ENCODE measurements at places on chromosomes 7 and 10.
A peak's percentile ranks its signal among the peaks of the same experiment; 100 is the strongest.

- DNase-seq = no peak
Measured at GRCh38 chr7:13615679-13616078, 373.8 kb downstream of the ETV1 start.

DNA sequence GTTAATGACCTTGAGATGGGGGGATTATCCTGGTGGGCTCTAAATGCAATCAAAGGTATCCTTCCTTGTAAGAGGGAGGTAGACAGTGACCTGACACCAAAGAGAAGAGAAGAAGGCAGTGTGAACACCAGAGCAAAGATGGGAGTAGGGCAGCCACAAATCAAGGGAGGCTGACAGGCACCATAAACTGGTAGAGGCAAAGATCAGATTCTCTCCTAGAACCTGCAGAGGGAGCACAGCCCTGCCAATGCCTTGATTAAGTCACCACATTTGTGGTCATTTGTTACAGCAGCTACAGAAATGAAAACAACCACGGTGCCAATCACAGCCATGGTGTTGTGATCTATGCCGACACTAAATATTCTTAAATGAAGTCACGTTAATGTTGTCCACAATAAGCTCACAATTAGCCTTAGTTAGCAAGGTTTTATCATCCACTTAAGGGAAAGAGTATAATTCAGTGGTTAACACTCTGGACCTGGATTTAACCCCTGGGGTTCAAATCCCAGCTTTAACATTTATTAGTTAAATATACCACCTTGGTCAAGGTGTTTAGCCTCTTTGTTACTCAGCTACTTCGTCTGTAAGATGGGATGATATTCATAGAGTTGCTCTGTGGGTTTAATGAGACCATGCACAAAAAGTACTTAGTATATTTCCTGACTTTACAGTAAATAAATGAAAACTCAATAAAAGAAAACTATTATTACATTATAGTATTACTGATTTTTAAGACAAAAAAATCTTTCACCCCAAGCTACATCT is 70.8 kb downstream of the SGMS1 start:
- DNase-seq = peak; percentile 34

- DNase-seq = no peak
Measured at GRCh38 chr7:136074843-136075242, 97.7 kb upstream of the MTPN start.

DNA sequence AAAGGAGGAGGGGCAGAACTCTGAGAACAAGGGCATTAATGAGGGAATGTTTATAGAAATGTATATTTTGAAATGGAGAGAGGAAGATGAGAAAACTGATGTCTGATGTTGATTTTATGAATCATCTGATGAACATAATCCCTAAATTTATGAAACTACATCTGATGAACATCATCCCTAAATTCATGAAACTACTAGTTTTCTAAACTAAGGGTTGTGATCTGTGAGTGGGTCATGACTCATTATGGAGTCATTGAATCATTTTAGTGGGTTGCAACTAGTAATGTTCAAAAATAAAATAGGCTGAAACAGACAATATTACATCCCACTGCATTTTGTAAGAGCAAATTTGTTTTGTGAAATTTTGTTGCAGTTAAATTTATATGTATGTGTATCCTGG is 442.6 kb upstream of the TEX47 start:
- DNase-seq = no peak

DNA sequence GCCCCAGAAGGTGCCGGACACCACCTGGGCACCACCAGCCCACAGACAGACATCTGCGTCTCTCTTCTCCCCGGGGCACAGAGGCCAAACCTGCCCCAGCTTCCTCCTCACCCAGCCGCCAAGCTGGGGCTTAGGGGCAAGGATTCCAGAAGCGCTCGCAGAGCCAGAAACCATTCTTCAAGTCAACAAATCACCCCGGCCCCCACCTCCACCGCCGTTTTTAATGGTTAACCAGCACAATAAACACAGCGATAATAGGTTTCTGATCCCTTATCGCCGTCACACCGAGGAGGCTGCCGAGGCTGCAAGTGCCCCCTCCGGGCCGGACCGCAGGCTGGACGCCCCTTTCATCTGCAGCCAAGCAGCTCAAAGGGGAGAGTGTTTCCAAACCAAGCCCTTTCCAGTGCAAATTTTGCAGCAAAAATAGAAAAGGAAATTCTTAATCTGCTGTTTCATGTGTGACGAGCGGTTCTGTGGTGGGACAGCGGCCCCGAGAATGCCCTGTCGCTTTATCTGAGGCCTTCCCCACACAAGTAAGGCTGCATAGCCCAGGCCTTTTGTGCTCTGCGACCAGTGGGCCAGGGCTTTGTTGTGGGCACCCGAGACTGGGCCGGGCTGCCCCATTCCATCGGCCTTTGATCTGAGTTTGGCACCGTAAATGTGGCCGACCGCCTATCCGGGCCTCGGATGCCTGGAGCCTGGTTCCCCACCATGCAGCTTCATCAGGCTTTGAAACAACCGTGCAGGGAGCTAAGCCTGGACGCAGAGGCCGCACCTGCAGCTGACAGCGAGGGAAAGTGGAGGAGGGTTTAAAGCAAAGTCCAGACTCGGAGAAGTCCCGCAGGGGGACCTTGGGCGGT is 83.2 kb downstream of the FOXL3 start:
- no peak for DNase-seq

DNA sequence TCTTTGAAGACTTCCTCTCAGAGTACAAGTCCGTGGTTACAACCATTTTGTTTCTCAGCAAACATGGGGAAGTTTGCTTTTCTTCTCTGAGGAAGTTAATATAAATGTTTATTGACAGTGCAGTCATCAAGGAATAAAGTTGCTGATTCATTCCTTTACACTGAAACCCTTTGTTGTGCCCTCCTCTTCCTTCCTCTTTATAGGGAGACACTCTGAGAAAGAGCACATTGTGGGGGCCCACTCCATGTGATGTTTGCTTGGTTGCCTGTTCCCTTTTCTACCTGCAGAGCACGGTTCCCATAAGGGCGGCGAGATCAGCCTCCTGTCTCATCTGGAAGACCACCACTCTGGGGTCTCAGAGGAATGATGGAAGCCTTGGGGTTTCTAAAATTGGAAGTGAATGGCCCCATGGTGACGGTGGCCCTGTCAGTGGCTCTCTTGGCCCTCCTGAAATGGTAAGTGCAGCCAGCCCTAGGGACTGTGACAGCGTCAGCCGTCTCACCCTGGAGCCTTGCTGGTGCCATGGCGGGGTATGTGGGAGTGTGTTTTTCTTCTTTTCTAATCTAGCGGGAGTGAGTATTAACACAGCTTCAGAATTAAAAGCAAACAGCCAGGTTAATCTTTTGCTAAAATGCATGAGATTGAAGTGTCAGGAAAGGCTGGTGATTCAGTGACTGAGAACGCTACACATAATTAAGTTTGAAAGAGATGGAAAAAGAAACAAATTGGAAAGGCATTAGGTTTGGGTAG is at the start of gene TBXAS1:
TBXAS1 (plus strand) TSS at position 240 of the 750 bp plus-strand sequence; CDS start at position 367, 127 bp downstream.
- no peak for DNase-seq

DNA sequence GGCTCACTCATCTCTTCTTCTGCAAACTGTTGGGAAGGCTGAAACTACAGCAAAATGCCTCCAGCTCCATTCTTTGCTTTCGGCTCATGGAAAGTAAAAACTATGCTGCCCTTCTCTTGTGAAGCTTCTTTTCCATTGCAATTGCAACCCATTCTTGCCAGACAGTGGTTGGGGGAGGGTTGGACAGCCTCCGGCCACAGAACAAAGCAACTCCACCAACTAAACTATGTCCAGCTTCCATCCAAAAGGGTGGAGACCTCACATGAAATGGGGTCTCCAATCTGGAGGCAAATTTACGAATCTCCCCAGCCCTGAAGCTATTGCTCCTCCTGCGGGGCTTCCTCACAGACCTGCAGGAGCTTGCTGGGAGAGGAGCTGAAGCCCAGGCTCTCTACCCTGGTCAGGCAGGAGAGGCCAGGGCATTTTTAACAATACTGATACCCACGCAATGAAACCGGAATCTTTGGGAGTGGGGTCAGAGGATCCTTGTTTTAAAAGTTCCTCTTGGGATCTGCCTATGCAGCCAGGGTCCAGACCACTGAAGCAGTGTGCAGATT is 549 bp downstream of the GPNMB start:
- DNase-seq = no peak

GRCh38 chr10:117226813-117227451 is 14.0 kb upstream of the SLC18A2 start:
- DNase-seq = no peak

GRCh38 chr7:26843705-26844104 is 20.7 kb downstream of the SKAP2 start:
- DNase-seq = no peak

DNA sequence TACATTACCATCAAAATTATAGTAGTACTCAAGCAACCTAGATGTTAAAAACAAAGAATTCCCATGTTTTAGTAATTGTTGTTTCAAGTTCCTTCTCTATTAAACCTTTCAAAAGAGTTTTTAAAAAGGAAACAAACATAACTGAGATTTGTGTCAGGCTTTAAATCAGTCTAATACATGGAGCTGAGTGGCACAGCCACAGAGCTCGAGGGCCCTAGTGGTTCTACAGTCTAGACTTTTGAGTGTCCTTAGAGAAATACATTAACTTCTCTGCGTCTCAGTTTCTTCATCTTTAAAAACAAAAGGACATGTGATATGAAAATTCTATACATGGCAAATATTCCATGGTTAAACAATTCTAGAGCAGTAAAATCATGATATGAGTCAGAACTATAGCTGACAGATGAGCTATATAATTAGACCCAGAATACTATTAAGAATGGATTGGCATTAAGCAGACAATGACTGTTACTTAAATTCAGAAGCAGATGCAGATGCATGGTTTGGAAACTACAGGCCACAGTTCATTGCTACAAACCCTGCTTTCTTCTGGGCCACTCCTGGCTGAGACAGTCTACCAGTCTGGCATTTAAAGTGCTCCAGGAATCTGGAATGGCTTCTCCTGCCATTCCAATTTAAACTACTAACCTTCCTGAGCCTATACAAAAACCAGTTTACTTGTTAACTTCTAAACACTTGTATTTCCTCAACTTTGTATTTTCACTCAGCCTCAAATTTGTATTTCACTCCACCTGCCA is 77.4 kb downstream of the EPC1 start:
- DNase-seq = no peak

DNA sequence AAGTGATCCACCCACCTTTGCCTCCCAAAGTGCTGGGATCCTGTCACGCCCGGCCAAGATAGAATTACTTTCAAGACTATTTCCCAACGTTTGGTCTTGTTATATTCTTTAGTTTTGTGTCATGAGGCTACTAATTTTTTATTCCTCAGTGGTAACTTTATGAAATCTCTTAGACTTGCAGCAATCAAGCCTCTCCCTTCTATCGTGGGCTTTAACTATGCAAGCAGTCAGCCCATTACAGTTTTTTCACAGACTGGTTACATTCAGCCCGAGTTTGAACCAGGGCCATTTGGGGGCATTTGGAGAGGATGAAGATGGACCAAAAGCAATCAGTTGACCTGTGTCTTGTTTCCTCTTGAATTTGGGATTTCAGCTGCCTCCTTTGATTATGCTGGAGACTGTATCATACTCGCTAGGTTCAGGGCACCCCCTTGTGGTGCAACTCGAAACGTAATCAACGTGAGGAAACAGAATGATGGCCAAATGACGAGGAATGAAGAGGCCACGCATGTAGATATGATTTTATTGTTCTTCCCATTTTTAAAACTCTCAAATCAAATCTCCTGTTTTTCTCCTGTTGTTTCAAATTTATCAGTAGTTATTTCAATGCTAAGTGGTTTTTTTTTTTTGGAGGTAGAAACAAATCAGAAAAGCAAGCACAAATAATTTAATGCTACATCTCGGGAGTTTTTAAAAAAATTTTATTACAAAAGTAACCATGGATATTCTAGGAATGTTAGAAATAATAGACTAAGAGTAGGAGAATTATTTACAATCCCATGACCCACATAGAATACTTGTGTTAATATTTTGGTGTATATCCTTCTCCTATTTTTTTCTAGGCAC is 151.6 kb downstream of the KIAA1217 start:
- peak; percentile 21 for DNase-seq

DNA sequence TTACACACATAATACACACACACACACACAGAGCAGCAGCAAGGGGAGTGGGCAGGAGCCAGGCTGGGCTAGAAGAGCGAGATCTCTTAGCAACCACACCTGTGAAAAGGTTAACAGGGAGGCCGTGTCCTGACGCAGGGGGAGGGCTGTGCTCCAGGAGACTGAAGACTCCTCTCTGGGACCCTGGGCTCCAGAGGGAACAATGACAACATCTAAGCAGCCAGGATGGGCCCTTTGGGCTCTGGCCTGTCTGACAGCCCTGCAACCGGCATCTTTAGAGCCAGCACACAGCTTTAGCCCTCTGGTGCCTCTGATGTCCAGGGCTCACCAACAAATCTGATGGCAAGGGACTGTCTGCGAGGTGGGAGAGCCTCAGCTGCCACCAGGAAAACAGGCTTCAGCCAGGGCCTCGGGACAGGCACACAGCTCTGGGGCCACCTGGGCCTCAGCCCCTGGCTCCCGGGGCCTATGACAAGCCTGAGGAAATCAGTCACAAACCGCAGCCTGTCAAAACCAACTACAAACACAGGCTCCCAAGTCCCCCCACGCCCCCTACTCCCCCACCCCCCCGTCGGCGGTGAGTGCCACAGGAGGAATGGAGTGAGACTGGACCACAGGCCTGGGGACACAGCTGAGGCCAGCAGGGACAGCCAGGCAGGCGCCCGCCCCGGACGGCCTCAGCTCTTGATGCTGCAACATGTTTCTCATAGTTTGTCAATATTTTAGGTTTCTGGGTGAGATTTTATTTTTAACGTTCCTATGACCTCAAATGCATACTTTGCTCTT is 102.8 kb downstream of the TNS3 start:
- no peak for DNase-seq

DNA sequence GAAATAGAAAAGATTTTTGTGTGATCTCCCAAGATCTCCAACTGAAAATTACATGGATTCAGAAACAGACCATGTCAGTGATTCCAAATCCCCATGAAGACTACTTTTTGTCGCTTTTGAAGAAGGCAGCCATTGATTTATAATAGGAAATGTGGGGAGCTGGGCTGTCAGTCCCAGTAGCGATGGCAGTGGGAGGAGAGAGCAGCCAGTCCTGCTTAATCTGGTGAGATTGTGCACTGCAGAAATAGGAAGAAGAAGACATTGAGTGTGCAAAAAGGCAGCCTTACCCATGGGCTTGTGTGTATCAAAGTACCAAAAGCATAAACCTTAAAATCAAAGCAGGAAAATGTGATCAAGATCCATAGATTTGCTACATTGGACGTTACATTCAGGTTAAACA is 4.8 kb downstream of the ADRB1 start:
- DNase-seq = no peak

DNA sequence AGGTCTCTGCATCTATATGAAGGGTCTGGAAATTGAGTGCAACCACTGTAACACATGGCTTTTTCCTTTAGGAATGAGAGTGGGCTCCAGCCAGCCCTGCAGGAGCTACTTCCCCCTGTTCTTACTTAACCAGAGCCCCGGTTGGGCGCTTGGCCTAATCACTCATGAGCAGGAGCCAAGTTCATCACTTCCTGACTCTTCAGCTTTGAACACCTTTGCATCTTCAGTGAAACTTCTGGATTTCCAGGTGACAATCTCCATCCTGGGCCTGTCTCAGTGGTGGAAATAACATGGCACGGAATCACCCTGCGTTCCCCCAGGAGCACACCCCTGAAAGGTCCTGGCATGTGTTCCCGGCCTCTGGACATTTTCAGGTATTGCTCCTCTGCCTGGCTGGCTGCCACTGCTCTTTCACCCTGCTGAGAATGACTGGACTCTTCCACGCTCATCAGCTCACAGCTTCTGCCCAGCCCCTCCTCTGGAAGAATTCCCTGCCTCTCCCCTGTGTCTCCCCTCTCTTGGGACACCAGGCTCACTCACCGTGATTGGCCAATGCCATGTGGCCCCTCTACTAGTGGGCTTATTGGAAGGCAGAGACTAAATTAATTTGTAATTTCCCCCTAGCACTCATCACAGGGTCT is 229.1 kb upstream of the GRB10 start:
- no peak for DNase-seq

- DNase-seq = no peak
Measured at GRCh38 chr7:96657347-96658021, 52.2 kb downstream of the SEM1 start.
